ENCODE measurements at places on chromosomes 11 and 22.

GRCh38 chr11:114259551-114259983 lies 36.6 kb upstream of the NNMT start:
- DNase-seq: no peak

DNA sequence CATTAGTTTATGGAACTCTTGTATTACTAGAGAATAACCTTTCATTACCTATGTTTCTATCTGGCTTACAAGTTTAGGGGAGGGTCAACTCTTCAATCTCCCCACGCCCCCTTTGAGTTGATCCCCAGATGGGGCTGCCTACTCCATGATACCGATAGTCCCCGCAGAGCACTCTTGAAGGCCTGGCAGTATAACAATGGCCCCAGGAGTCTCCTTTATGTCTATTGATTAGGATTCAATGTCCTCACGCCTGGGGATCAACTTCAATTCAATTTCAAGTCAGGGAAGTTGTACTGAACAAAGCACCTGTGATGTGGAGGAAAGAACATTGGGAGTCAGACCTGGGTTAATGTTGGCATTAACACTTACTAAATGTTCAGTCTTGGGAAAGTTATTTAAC lies 520.2 kb downstream of the METTL15 start:
- no peak for DNase-seq

- no peak for DNase-seq
Measured at GRCh38 chr11:132471466-132471865, 1060.8 kb downstream of the OPCML start.

- DNase-seq: no peak
Measured at GRCh38 chr11:69732910-69733309, 29.1 kb upstream of the FGF19 start.

DNA sequence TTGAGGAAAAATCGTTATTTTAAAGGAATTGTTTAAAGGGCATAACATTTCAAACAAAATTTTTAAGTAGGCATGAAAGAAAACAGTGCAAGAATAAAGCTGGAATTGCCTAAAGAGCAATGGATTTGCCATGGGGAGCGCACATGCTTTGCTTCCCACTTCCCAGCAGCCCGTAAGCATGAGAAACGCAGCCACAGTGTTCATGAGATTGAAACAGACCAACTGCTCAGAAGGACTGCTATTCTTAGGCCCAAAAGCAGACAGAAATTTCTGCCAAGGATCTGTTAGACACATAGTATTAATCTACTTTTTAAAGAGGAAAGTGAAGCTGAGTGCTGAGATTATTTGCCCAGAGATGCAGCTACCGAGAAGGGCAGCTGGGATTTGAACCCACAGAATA lies 34.2 kb upstream of the TSKU start:
- no peak for DNase-seq

GRCh38 chr11:129945373-129945772 lies 50.0 kb upstream of the NFRKB start:
- no peak for DNase-seq

DNA sequence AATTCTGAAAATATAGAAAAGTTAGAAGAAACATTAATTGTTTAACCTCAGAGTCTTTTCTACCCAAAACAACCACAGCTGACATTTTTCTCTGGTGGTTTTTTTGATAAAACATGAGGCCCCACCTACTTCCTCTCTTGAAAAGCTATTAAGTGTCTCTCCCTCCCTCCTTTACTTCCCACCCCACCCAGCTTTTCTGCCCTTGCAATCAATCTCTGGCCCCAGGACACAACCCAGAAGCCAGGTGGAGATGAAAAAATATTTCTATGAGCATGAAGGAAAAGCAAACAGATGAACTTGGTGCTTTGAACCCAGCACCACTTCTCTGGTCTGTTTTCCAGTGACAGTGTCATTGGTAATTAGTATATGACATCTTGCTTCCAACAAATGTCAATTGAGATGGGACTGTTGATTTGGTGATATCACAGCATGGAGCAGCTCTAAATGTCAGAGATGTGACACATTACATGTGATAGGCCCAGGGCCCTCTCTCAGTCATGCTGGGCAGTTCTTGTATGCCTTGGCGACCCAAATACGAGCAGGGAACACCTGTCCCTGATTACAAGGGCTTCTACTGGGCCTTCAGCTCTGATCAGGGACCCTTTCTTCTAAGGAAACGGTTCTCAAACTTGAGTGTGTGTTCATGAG lies 23.9 kb upstream of the TMPRSS13 start:
- no peak for DNase-seq

DNA sequence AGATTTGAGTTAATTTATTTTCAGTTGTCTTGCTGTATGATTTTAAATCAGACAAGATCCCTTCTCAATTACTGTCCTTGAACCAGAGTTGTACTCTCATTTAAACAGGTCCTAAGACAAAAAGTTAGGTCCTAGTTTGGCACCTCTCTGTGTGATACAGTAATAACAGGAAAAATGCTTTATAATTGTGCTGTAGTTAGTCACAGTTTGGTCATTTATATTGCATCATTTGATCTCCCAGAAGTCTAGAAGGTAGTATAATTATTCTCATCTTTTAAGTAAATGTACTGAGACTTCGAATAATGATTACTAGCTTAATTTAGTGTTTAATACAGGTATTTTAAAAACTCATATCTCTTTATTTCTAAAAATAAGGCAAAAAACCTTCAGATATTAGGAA lies 18.1 kb upstream of the LUZP2 start:
- no peak for DNase-seq

DNA sequence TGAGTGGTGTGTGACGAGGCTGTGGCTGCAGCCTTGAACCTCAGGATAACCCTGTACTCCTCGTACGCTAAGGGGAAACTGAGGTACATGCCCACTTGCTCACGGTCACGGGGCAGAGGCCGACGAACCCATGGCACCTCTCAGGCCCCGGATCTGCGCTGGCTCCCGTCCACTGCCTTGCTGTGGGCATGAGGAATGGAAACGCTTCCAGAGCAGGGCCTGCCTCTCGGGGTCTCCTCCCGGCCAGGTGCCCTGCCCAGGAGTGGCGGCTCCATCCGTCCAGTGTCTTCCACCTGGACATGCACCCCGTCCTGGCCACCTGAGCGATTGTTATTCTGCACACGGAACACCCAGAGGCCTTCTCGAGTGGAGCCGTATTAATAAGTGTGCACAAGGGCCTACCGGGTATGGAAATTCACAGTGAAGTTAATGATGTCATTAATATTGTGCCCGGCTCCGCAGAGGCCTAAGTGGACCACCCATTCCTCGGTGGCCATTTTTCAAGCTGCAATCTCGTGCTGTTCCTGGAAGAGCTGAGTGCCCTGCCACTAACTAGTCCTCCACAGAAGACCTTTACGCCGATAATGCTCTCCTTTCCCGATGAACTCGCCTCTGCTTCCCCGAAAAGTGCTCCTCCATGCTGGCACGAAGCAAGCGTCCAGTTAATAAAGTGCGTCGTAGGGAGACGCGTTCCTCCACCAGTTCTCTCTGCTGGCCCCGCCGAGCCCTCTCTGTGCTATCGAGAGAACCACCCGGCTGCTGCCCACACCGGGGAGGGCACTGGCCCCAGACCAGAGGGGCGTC lies 927.9 kb downstream of the BRD1 start:
- no peak for DNase-seq

- DNase-seq: no peak
Measured at GRCh38 chr11:122923302-122923701, 40.7 kb downstream of the JHY start.

- DNase-seq: no peak
Measured at GRCh38 chr11:112619106-112619505, 342.1 kb upstream of the NCAM1 start.

DNA sequence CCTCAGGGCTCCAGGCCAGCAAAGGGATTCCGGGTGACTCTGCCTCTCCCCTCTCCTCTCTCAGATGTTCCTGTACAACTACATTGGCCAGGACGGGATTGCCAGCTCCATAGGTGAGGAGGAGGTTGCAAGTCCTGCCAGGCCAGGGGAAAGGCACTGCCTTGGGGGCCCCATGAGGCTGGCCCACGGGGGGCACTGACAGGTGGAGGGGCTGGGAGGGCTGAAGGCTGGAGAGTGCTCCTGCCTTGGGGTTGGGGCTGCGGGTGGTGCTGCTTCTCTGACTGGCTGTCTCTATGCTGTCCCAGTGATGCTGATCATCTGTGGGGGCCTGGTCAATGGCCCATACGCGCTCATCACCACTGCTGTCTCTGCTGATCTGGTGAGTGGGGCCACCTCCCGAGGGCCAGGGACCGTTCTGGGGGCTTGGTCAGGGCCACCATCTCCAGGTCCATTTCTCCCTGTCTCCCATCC lies 21.7 kb downstream of the SLC37A2 start:
- no peak for DNase-seq

- DNase-seq: no peak
Measured at GRCh38 chr22:19134874-19135273, 3.8 kb downstream of the TSSK2 start.

DNA sequence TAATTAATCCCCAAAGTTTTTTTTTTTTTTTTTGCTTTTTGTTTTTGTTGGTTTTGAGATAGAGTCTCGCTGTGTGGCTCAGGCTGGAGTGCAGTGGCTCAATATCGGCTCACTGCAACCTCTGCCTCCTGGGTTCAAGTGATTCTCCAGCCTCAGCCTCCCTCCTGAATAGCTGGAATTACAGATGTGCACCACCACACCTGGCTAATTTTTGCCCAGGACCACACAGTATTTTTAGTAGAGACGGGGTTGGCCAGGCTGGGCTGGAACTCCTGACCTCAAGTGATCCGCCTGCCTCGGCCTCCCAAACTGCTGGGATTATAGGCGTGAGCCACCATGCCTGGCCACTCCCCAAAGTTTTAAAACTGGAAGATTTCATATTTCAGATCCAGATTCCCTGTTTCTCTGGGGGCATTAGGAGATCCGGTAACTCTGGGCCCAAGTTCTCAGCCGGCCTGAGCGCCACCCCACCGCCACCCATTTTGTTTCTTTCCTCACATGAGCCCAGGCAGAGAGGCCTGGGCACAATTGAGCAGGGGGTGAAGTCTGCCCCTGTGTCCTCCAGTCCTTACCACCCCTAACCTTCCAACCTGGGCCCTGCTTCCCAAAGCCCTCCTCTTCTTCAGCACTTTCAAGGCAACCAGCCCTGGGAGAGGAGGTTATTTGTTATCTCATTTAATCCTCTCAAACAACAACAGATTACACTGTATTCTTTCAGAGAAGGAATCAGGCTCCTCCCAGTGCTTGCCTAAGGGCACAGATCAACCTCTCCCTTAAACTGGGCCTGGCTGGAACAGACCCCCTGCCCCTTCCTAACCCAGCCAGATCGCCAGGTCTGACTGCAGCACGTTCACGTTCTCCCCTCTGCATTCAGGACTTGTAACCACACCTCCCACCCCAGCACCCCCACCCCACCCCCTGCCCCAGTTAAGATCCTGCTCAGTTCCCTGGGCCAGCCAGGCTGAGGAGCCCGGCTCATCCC lies 1.9 kb upstream of the CSNK1E start:
- no peak for DNase-seq

All from astrocyte of the spinal cord (primary cell).